ENCODE measurements at places on chromosomes 2 and 18.

GRCh38 chr2:231467016-231467545, 2.8 kb upstream of the NCL start:
- DNase-seq: no peak

DNA sequence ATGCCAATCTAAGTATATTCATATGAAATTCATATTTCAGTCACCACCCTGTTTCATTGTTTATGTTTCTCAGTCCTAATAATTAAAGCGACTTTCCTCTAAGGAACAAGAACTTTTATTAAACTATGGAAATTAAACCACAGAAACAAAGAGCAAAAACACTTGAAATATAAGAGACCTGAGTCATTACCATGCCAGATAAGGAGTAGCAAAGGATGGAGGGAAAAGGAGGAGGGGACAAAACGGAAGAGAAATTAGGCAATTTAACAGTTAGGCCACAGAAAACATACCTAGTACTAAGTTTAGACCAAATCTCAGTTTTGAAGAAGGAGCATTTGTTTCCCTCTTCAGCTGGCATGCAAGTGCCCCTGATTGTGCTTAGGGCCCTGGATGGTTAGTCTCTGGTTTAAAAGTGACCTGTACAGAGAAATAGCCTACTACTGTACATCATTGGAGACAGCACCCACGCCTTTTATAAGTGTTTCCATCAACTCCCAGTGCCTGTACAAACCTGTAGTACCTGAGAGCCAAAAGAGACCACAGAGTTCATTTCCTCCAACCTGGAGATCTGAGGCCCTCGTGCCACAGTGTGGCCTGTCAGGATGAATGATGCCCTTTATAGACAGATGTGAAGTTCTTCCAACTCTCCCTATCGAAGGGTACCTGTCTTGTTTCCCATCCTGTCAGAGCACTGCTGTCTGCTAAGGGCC, 74.5 kb downstream of the SPATS2L start:
- DNase-seq: no peak

DNA sequence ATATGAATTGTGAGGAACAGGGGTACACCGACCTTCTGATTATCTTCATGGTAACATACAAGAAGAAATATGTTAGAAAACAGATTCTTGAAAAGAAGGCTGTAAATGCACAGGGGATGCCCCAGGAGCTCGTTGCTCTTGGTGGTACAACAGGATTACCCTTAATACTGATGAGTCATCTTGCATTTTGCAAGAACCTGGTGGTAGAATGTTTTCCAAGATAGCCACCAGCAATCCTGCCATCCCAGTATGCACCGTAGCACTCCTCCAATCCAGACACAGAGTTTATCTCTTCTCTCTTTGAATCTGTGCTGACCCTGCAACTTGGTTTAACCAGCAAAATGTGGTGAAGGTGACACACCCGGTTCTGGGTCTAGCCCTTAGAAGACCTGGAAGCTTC, 238.3 kb downstream of the EN1 start:
- DNase-seq: no peak

- no peak for DNase-seq
These were observed 383.5 kb upstream of the LYPD1 start for GRCh38 chr2:133053541-133053940.

GRCh38 chr2:44543773-44544725, 182.3 kb downstream of the CAMKMT start:
- DNase-seq: no peak

DNA sequence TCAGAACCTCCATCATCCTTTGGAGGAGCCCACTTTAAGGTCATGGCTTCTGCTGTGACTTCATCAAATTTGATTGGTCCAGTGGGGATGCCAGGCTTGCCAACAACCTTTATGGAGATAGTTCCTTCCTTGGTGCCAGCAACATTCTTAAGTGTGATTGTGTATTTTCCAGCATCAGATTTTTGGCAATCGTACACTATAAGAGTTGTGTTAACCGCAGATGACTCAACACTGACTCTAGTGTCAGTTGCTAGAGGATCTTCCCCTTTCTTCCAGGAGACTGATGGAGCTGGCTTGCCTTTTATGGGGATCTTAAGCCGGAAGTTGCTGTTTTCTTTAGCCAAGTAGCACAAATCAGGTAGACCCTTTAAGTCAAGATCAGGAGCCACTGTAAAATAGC, 98.7 kb downstream of the PLEKHA3 start:
- peak; percentile 6 for DNase-seq

DNA sequence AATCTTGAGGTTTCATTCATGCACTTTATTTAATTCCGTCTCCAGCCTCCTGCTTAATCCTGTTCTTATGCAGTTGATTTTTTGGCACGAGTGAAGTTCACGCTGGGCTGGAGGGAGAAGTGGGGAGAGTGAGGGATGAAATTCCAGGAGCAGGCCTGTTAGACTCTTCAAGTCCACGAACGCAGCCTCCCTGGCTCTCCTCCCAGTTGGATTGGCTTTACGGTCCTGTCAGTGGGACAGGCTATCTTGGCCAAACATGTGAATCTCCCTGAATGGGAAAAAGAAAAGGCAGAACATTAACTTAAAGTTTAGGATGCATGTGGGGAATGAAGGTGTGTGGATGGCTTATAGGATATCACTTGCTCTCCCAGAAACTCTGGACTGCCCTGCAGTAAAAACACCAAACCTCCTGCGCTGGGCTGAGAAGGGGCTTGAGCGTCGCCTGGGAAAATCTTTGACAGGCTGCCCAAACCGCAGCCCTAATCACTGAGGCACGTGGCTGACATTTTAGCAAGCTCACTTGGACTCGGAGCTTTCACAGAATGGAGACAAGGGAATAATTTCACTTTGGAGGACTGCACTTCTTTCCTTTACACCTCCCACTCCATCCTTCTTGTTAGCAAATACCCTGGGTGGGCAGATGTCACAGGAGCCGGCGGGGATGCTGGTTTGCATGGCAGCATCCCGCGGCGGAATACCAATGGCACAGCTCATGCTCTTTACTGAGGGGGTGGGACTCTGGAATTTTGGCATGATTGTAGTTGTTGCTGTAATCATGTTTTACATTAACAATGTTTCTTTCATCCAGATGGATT, 93.9 kb downstream of the ACKR3 start:
- DNase-seq: no peak

DNA sequence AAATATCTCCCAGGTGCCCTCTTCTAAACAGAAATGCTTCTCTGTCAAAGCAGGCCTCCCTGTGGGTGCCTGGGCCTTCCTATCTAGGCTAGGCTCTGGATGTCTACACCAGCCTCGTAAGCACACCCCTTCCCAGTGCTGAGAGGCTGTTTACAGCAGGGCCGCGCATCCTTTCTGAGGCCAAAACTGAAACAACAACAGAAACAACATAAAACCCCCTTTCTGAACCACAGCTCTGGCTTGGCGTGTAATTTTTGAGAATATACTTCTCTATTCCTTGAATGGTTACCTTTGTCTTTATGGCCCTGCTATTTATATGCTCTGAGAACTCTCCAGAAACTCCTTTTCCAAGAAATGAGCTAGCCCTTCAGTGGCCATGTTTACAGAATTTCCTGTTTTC, 118.4 kb downstream of the BCL2L11 start:
- DNase-seq: no peak

DNA sequence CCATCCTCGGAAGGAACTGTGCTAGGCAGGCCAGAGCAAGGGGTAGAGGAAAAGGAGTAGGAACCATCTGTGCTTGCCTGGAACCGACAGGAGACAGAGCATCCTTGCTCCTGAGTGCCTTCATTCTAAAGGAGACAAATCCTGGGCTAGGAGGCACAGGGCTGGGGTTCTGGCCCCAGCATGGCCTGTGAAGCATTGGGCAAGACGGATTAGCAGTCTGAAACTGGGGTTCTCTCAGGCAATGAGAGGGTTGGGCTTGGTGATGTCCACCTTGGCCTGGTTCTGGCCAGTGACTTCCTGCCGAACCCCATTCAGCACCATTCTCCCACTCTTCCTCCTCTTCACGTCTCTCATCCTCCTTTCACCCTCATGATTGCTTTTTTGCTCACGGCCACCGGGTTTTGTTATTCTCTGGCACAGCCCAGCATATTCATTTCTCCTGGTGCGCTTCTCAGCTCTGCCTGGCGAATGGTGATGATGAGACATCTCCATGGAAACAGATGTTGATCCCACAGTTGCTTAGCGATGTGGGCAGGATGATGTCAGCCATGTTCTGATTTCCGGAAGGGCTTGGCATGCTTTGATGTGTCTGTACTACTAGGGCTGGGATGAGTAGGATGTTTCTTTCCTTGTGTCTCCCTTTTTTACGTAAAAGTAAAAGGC, 127.7 kb downstream of the CAPN13 start:
- DNase-seq: no peak

GRCh38 chr2:119282146-119282995, 58.7 kb downstream of the STEAP3 start:
- DNase-seq: no peak

DNA sequence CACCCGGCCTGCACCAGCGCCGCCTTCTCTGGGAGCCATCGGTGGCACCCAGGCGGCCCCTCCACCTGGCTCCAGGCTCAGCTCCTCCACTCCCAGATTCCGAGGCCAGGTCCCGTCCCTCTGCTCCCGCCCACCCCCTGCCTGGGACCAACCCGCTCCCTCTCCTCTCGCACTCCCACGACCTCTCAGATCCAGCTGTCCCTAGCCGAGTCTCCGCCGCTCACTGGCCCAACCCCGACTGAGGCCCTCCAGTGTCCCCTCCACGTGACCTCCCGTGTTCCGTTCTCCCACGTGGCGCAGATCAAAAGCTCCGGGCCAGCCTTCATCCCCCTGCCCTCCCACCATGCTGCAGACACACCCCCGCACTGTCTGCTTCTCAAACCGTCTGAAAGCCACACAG, 14.4 kb upstream of the SALL3 start:
- DNase-seq: no peak

DNA sequence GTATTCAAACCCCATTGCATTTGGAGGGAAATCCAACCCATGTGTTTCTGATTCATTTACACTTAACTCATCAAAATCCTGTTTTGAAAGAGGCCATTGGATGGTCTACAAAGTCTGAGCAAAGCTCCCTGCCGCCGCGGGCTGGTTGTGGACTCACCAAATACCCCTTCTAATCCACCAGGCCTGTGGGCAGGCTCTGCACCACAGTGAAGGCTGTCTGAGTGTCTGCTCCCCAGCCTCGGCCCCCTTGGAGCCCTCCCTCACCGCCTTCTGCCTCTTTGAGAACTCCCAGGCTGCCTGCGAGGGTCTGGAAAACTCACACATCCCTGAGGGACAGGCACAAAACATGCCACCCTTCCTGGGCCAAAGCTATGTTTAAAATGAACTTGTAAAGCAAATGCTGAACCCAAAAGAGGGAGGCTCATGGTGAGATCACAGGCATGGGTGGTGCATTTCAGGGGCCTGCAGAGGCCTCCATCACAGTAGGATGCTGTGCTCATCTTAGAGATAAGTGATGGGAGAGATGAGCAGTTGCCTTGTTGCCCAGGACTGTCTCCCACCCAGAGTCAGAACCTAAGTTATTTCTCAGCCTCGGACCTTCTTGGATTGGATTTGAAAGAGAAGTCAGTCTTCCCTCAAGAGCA, 225.0 kb downstream of the CYP26B1 start:
- no peak for DNase-seq

DNA sequence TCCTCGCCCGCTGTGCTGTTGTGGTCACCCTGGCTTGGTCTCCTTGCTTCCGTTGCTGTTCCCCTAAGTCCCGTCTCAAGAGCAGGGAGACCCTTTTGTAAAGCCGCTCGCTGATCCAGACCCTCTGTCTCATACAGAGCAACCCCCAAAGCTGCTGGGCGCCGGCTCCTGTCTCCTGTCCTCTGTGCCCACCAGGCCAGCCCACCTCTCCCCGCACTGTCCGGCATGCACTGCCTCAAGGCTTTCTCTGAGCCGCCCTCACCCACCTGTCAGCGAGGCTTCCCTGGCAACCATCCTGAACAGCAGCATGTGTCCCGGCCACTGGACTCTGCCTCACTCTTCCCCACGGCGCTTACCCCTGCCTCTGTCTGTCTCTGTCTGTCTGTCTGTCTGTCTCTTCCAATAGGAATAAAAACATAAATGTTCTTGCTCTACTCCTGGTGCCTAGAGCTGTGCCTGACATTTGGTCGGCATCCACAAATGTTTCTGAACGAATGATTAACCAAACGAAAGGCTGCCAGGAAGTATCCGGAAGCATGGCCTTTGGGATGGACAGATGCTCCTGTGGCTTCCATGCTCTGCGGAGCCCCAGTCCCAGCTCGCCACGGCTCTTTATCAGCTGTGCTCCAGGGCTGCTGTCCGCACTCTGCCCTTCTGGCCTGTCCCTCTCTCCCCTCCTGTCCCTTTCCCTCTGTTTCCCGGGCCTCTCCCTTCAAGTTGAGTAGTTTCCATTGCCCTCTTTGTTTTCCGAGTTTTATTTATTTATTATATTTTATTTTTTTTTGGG, 7.8 kb downstream of the COLEC11 start:
- no peak for DNase-seq

GRCh38 chr2:24543252-24543651, 52.2 kb downstream of the NCOA1 start:
- DNase-seq: no peak

- DNase-seq: no peak
These were observed 45.9 kb downstream of the MARCO start for GRCh38 chr2:118987886-118988285.

DNA sequence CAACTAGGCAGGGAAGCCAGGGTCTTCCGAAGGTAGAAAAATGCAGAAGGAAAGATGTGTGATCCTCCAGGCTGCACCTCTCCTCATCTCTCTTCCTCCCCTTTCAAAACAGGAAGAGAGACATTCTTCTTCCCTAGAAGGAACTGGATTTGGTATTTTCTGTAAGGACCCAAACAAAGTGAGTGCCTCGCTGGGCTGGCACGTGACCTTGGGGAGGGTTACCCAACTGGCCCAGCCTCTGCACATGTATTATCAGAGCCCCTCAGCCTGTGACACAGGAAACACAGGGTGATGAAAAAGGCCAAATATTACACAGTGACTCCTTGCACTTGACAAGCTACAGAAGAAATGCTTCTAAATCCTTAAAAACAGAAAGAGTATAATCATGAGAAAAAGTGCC, 2.3 kb downstream of the HJURP start:
- no peak for DNase-seq

- DNase-seq: no peak
These were observed 153.3 kb upstream of the NDUFV2 start for GRCh38 chr18:8949206-8949605.

GRCh38 chr18:6271585-6271984, 143.1 kb downstream of the L3MBTL4 start:
- DNase-seq: no peak

- no peak for DNase-seq
These were observed 171.9 kb downstream of the KLHL29 start for GRCh38 chr2:23556929-23557328.
